Cerebellum (tissue), 4 donors: ENCODE measurements at places on chromosomes 2 and 18. TPM values are rescaled to one million over a fixed set of nuclear protein-coding genes. Genes with fewer than 3 reads are reported as not detected.

The CD207 gene
- total RNA-seq: not detected

The KIDINS220 gene
- 454 TPM for total RNA-seq

The E2F6 gene
- total RNA-seq: 11.2 TPM

The CXCR4 gene
- total RNA-seq: 110 TPM

The TMEM37 gene
- total RNA-seq: 0.54 TPM

The RESP18 gene
- total RNA-seq: 1.1 TPM

The CCDC68 gene
- total RNA-seq: 0.82 TPM

The YES1 gene
- total RNA-seq: 44.9 TPM

The MOGAT1 gene
- total RNA-seq: not detected

The ANKRD30BL gene
- total RNA-seq: 33.8 TPM

The COL4A3 gene
- total RNA-seq: 5.4 TPM

The SERPINB7 gene
- total RNA-seq: not detected

The HOXD13 gene
- total RNA-seq: not detected

The TBR1 gene
- total RNA-seq: 0.64 TPM

The COL4A4 gene
- total RNA-seq: 3.0 TPM

The ST8SIA5 gene
- 9.4 TPM for total RNA-seq

The SMYD1 gene
- 0.09 TPM for total RNA-seq

DNA sequence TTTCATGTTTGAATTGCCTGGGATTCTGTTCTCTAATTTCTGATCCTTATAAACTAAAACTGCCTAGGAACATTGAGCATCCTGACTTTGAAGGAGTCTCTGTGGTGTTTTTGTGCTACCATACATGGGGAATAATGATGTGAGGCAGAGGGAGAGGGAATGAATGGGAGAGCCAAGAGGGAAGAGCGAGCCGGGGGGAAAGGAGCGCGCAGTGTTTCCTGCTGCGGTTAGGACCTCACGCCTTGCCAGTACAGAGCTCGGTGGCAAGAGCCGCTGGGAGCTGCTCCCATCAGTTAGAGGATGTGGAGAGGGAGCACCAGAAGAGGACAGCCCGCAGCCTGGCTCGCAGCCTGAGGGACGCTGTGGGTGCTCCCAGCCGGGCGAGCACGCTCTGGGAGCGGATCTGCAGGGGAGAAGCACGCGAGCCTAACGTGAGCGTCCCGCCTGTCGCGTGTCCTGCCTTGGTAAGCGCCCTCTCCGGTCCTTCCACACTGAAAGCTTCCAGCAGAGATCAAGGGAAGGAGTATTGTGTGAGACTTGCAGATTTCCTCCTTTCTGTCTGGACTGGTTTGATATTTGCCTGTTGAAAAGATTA is 114.7 kb downstream of the FAM210A start:
- peak; percentile 29 for DNase-seq

DNA sequence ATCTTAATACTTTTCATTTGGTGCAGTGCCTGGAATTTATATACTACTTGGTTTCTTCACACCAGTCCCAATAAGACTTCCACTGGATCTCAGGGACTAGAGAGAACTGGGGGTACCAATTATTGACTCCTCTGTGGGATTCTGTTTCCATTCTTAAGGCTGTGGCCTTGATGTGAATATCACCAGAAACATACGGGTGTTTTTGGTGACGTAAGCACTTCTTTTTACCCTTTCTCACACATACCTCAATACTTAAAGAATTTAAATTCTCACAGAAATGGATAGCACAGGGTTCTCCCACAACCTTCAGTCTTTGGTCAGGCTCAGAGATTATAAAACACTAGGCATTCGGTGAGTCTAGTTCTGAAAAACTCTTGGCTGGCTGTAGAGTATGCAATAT is 84.1 kb downstream of the SUCLG1 start:
- DNase-seq: no peak

DNA sequence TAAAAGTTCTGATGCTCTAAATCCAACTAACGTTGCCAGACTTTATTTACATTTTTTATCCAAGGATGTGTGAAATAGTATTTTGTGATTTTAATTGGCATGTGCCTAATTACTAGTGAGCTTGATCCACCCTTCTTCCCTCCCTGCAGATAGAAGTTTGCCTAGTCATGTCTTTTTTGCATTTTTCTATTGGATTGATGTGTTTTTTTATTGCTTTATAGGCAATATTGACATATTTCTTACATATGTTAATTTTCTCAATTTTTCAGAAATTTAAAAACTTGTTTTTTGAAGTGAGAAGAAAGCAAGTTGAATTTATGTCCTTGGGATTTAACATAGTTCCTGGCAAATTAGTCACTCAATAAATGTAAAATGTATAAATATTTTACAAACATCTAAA is 56.4 kb downstream of the EML4 start:
- no peak for DNase-seq

- DNase-seq: no peak
Measured at GRCh38 chr18:6681331-6681875, 48.1 kb upstream of the ARHGAP28 start.

- DNase-seq: no peak
Measured at GRCh38 chr2:127650041-127650784, 4.3 kb downstream of the GPR17 start.

DNA sequence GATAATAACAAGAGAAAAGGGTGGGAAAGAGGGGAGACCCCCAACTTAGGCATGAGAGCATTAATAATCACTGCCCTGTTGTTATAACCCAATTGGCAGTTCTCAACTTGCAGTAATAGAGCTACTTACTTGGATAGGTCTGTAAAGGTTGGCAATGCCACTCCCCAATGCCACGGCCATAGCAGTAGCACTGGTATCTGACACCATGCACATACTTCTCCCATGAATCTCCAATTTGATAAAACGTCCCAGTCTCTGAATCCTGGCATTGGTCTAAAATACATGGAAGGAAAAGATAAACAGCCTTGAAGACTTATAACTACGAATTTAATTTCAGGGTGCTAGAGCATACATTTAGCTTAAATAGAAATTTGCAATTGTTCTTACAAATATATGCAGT is 16.8 kb downstream of the FN1 start:
- DNase-seq: no peak

DNA sequence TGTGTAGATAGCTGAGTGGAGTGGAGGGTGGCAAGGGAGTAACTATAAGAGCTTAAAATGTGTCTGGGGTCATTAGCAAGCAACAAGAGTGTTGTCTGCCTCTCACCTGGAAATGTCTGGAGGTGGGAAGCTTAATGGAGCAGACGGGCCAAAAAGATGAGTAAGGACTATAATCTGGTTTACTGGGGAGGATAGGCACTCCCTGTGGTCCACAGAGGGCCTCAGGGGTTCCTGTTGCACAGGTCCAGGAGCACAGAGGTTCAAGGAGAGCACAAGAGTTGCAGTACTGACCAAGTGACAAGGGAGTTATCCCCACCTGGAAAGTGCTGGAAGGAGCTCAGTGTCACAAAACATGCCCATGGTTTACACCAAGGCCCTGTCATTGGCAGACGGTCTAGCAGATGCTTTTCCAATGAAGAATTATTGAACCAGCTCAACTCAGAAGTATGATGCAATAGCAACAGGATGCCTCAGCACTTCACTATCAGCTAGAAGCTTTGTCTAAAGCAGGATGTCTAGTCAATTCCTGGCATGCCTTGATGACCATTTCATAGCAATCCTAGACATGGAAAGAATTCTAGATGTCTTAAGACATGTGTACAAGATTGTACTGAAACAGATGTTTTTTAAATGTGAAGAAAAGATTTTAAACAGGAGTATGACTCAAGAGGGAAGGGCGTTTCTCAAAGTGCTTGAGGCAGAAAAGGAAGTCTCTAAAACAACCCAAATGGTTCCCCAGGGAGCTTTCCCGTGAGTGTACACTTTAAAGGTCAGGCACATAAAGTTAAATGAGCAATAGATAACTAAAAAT is 62.9 kb upstream of the SERPINE2 start:
- no peak for DNase-seq

- no peak for DNase-seq
Measured at GRCh38 chr2:208253600-208254117, 1.2 kb downstream of the IDH1 start.

GRCh38 chr2:112173646-112174319 is 35.6 kb downstream of the FBLN7 start:
- no peak for DNase-seq

GRCh38 chr2:76564734-76565133 is 854.0 kb upstream of the GCFC2 start:
- no peak for DNase-seq

GRCh38 chr2:206250041-206250897 is 24.2 kb upstream of the ZDBF2 start:
- DNase-seq: no peak

- DNase-seq: no peak
Measured at GRCh38 chr2:142075826-142076225, 55.0 kb downstream of the LRP1B start.

GRCh38 chr2:158116936-158117335 is 15.3 kb downstream of the UPP2 start:
- DNase-seq: no peak

GRCh38 chr2:219684721-219685689 is 57.6 kb downstream of the SLC4A3 start:
- DNase-seq: no peak

DNA sequence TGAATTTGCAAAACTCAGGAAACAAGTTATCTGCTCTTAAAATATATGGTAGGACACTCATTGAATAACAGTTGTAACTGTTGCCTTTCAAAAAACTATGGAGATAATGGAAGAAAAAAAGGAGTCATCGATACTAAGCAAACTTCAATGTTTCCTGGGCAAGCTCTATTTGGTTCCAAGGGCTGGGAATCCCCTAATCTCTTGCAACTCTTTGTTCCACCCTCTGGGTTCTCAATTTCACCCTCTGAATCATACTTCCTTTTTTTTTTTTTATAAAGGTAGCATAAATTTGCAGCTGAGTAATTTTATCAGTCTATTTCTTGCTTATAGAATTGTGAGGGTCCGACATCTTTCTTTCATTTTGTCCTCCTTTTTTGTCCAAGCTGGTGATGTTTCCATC is 36.7 kb downstream of the SLC9A4 start:
- DNase-seq: no peak

GRCh38 chr2:98823196-98824170 is 92.6 kb upstream of the MGAT4A start:
- peak; percentile 35 for DNase-seq

DNA sequence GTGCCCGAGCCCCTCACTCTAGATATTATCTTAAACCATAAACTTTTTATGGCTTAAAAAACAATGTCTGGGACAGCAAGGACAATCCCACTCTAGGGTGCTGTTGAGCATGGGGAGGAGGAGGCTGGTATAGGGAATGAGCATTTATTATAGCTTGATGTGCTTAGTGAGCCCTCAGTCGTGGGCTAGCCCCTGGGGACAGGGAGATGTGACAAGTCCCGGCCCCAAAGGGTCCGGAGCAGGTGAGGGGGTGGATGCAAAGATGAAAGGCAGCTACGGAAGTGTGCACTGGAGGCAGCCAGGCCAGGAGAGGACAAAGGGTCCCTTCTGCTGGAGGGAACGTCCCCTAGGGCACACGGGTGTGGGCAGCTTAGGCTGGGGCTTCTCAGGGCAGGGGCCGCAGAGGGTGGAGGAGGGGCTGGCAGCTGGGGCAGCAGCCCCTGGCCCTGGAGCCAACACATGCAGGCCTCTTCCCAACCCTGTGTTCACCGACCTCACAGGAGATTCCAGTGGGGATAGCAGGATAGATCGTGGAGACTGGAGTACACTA is 106.3 kb upstream of the GPC1 start:
- no peak for DNase-seq

DNA sequence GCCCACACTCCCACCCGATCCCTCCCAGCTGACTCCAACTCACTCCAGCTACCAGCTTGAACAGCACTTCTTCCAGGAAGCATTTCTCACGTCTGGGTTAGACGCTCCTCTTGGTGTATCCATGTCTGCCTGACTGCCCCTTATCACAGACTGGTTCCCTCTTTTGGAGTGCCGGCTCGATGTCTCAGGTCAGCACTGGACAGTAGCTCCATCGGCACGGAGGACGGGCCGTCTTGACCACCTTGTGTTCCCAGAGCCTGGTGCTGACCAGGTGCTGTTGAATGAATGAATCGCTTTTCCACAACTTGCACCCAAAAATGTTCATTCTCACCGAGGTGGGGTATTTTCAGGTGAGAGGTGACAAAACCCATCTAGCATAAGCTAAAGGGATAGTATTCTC is 71.8 kb downstream of the LBH start:
- DNase-seq: no peak
